ENCODE measurements at places on chromosomes 4 and X. TPM values are rescaled to one million over a fixed set of nuclear protein-coding genes. Genes with fewer than 3 reads are reported as not detected.

Gene CLNK
- not detected for polyA plus RNA-seq

- DNase-seq: no peak
These were observed 121.2 kb upstream of the GRPR start for GRCh38 chrX:16002185-16002584.

- DNase-seq: peak; percentile 4
These were observed 5.6 kb downstream of the TMEM255A start for GRCh38 chrX:120305531-120306141.

DNA sequence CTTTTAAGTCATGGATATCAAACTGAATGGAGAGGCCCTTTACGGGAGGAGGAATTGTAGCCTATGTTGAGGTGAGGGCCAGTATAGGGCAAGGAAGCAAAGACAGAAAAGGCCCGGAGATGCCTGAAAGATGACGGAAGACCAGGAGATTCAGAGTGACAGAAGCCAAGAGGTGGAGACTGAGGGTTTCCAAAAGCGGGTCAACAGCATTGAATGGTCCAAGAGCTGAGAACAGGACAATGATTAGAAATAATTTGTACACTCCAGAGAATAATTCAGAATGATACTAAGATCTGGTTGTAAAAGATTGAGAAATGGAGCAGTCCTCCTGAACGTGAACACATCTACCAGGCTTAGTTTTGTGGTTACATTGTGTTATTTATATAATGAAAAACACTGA lies 45.5 kb upstream of the ZNF518B start:
- no peak for DNase-seq

GRCh38 chrX:32525234-32525633 lies 686.1 kb downstream of the DMD start:
- no peak for DNase-seq

- DNase-seq: no peak
These were observed 56.3 kb downstream of the SHISA3 start for GRCh38 chr4:42453612-42454011.

Gene TCEAL7
- 6.9 TPM for polyA plus RNA-seq

Gene CRMP1
- 12.5 TPM for polyA plus RNA-seq

DNA sequence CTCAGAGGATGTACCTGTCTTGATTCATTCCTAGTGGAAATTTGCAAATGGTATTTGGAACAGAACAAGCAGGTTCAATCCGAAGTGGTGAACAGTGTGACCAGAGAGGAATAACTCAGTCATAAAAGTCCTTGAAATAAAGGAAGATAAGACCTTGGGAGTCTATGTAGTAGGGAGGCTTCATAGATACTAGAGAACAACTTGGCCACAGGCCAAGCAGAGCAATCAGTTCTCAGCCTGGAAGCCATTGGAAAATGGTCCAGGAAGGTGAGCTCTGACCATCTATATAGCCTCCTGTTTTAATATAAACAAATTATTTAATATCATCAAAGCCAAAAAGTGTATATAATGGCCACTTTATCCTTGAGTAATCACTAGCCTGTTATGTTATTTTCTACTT lies 11.3 kb downstream of the TXK start:
- no peak for DNase-seq

Gene BEX5
- 14.2 TPM for polyA plus RNA-seq

Gene TECRL
- 0.90 TPM for polyA plus RNA-seq

DNA sequence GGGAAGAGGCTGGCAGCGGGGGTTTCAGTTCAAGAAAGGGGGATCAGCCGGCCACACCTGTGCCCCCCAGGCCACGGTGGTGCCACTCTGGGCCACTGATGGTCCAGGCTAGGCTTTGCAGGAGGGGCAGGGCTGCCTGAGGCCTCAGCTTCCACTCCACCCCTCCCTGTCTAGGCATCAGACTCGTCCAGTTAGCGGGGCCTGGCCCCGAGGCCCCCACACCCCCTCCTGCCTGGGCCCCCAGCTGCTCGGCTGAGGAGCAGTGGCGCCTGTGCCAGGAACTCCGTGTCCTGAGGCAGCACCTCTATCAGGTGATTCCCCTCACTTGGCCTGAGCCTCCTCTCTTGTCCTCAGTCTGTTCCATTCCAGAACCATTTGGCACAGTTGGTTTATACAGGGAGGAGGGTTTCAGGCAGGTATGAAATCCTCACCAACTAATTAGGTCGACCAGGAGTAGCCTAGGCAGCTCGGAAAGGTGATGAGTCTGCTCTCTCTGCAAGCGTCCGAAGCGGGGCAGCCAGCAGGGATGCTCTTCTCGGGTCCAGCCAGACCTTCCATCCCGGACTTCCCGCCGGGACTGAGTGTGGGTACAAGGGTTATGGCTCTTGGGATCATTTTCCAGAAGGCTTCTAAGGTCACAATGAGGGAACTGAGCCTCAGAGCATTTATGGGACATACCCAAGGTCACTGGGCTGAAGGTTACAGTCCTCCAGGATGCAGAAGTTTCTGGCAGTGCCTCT lies 2.1 kb downstream of the NSG1 start:
- DNase-seq: no peak

DNA sequence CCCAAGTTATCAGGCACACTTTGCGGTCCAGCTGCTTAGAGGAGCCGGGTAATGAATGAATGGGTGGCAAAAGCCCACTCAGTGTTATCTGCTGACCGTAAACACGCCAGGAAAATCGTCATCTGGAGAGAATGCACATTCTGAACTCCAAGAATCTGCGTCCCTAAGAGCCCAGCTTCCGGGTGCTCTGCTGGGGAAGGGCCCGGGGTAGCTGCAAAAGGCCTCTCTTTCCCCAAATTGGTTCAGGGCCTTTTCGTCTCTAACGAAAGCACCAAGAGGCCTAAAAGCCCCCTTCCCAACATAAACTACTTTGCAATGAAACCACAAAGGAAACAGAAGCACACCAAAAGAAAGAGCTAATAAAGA lies 1.6 kb upstream of the SFRP2 start:
- DNase-seq: no peak

GRCh38 chr4:98577956-98578355 lies 80.5 kb downstream of the TSPAN5 start:
- DNase-seq: no peak

Gene UBA6
- 13.3 TPM for polyA plus RNA-seq

DNA sequence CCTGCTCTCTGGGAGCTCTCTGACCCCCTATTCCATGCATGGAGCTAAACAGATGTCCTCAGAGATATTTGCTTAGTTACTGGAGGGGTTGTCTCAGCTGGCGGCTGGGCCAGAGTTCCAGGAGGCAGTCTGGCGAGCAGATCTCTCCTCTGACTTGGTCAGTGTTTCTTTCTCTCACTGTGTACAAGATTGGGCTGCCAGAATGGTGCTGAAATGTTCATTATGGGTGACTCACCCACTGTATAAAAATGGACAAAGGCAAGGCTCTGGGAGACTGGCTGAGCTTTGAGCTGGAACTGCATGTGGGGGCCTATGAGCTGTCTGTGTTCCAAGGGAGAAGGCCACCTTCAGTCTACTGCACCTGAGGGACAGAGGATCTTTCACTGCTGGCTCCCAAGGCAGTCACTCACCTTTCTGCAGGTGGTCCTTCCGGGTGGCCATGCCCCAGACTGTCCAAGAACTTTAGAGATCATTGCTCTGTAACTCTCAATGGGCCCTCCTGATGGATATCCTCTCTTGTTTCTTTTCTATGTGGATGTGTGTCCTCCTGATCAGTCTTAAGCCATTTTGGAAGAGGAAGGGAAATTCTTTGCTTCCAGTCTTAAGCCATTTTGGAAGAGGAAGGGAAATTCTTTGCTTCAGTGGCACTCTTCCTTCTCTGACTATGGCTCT lies 88.2 kb downstream of the CFAP299 start:
- DNase-seq: no peak

DNA sequence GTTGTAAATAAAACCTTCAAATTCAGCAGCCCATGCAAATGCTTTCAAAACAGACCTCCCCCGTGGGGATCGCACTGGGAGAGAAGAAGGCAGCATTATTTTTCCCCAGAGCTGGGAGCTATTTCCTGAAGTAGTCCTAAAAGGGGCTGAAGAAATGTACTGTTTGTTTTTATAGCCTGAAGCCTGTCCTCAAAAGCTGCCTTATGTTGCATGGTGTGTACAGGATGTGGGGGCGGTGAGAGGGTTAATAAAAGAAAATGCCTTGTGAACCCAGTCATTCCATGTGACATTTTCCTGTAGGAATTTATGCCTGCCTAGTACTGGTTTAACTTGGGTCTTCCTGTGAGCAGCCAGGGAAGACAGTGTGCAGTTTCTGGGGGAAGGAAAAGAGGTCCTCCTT lies 144.1 kb downstream of the SOWAHB start:
- DNase-seq: peak; percentile 41
